Hypothalamus (tissue), 51 donors: ENCODE measurements at places on chromosomes 7 and 10.

DNA sequence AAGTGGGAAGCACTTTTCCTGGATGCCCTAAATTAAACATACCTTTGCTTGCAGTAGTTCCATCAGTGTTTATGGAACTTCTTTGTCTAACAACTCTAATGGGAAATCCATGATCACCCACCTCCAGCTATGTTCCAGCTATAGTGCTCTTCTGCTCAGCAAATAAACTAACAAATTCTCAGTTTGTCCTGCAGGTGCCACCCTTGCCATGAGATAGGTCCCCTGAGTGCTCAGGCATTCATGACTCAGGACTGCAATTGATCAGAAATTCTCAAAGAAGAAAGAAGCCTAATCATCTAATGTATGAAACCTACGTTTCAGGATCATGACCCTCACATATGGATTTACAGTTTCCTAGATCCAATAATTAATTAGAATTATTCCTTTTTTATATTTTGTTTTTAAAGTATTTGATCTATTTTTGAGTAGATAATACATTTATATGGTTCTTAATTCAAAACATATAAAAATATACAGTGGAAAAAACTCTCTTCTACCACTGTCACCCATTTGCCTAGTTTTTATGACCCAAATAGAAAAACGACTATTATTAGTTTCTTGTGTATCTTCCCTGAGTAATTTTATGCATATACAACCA is 48.7 kb upstream of the DYNC1I1 start:
- DNase-seq, result peak; percentile 40

- no peak for DNase-seq
Observed at GRCh38 chr10:30579574-30579973, 50.0 kb downstream of the LYZL2 start.

GRCh38 chr10:69888882-69889584 is 87.3 kb downstream of the COL13A1 start:
- no peak for DNase-seq

GRCh38 chr7:28812616-28813015 is 145.5 kb downstream of the TRIL start:
- DNase-seq, result no peak

- DNase-seq, result no peak
Observed at GRCh38 chr7:42734568-42734967, 177.3 kb downstream of the C7orf25 start.

- DNase-seq, result no peak
Observed at GRCh38 chr10:5964736-5965135, 12.6 kb downstream of the IL15RA start.

DNA sequence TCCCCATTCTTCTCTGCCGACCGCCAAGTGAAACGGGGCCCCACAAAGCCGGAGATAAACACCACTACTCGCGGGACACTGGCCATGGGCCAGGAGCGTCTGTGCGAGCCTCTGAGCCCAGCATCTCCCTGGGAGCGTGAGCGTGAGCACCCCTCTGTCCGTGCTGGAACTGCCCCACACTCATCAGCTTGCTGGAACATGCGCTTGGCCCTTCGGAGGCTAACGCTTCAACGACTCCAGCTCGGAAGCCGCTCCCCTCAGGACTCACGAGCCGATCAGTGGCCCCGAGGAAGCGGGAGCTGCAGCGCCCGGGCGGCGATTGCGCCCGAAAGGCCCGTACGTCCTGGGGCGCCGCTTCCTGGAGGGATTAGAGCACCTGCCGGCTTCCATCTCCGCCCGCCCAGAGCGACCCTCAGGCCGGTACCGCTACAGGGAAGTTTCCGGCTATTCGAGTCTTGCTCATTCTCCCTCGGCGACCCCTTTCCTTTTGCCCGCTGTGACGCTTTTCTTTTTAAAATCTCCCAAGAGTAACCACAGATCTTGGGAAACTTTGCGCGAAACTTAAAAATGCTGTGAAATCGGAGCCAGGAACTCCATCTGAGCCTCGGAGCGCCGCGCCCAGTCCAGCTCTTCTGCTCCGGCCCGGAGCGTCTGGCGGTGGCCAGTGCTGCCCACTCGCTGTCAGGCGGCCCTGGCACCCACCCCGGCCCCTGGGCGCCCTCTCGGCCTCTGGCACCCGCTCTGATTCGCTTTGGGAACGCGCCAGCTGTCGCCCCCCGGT is 1.0 kb downstream of the TLL2 start:
- DNase-seq, result peak; percentile 22

DNA sequence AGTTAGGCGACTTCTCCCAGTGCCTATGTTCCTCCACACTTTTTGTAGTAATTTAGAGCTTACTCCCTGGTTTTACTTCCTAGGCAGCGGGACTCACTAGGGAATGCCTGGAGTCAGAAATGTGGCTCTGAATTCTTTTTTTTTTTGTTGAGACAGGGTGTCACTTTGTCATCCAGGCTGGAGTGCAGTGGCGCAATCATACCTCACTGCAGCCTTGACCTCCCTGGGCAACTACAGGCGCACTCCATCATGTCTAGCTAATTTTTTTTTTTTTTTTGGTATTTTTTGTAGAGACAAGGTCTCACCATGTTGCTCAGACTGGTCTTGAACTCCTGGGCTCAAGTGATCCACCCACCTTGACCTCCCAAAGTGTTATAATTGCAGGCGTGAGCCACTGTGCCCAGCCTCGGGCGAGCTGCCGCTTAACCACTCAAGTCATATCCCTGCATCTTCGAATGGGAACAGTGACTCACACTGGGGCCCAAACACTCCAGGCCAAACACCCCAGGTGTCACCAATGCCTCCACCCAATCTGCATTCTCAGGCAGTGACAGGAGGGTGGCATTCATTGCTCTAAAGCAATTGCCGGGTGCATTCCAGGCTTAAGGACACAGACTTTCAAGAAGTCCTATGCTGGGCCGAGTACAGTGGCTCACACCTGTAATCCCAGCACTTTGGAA is 19.6 kb downstream of the RGS10 start:
- DNase-seq, result no peak

- no peak for DNase-seq
Observed at GRCh38 chr10:129631006-129631405, 164.0 kb downstream of the MGMT start.

DNA sequence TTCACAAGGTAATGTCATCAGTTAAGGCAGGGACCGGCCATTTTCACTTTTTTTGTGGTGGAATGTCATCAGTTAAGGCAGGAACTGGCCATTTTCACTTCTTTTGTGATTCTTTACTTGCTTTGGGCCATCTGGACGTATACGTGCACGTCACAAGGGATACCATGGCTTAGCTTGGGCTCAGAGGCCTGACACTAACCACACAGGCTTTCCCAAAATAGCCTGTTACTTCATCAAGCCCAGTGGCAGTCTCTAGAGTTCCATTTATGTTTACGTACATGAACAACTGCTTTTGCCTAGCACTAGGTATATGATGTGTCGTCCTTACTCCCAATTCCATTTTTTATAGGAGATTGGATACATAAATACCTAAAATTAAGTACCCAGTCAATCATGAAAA is 237.9 kb downstream of the C7orf25 start:
- DNase-seq, result no peak

DNA sequence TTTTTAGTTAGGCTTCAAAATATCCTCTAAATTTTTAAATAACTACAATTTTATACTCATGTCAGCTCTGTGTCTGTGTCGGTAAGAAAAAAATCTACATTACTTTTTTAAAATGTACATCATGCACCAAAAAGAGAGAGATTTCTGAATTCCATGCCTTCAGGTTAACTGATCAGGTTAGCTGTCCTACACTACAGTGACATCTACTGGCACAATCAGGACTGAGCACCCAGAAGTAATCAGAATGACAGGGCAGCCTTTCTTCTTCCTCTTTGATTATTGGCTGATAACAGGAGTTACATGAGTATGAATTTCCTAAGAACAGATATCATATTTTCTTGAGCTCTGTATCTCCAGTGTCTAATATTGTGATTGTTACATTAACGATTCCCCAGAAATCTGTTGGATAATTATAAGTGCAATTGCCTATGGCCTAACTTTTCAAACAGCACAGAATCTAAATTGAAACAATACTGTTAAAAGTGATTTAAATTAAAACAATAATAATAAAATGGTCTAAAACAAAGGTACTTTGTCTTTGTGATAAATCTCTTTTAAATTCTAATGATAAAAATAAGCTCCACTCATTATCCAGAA is 41.8 kb upstream of the HYCC1 start:
- DNase-seq, result no peak

GRCh38 chr10:29761916-29762315 is 127.1 kb upstream of the SVIL start:
- no peak for DNase-seq

- no peak for DNase-seq
Observed at GRCh38 chr10:102660888-102661657, 16.8 kb downstream of the TRIM8 start.

DNA sequence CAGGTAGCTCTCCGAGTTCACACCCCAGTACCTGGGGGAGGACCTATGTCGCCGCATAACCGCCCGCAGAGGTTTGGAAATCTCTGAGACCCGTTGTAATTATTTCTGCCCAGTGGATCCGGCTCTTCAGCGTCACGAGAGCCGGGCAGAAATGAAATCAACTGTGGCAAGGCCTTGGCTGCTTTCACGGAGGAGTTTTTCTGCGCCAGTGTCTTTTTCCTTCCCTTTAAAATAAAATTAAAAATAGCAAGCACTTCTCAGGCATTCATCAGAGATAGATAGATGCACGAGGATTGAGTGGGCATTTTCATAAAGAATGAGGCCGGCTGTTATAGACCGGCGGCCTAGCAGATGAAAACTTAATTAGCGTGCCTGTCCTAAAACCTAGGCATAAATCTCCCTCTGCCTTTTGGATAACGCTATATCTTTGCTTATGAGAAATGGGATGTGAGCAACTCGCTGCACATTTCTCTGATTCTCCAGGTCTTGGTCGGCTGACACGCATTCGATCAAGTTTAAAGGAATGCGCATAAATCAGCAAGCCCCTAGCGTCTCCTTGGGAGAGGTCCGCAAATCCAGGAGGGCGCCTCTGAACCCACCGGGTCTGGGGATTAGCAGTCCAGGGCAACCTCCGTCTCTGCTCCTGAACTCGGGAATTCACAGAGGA is 6.4 kb downstream of the HOXA13 start:
- no peak for DNase-seq

DNA sequence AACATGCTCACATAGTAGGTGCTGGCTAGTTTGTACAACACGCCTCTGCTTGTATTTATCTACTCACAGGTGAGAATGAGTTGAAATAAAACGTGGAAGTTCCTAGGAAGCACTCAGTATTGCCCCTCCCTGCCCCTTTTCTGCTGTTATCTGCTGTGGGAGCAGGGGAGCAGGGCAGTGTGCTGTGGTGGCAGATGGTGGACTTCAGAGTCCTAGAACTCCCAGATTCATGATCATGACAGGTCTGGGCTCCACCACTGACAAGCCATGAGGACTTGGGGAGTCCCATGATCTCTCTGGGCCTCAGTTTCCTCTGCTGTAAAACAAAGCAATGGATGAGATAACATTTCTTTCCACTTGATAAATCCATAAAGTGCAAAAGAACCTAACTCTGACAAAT is 11.6 kb upstream of the PRKCQ start:
- DNase-seq, result no peak

DNA sequence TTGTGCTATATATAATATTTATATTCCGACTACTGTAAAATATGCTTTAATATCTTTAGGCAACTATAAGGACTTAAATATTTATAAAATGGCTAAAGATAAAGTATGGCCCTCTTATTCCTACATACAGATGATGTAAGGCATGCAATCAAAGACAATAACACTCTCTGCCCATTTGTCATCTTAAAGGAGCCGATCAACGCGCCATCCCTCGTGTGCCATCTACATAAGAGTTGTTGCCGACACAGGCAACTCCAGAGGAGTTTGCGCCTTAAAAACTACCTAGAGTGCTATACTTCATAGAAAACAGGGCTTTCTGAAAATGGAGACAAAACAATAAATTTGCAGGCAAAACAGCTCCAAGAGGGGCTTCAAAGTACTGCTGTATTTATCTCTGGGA is 709.0 kb downstream of the KCNMA1 start:
- DNase-seq, result no peak

GRCh38 chr7:69700331-69700730 is 102.1 kb downstream of the AUTS2 start:
- DNase-seq, result no peak

- no peak for DNase-seq
Observed at GRCh38 chr7:137925091-137925490, 76.8 kb downstream of the CREB3L2 start.

GRCh38 chr10:127577376-127578258 is 28.5 kb downstream of the NPS start:
- no peak for DNase-seq

GRCh38 chr10:79904671-79905321 is 44.1 kb downstream of the SFTPD start:
- DNase-seq, result no peak

DNA sequence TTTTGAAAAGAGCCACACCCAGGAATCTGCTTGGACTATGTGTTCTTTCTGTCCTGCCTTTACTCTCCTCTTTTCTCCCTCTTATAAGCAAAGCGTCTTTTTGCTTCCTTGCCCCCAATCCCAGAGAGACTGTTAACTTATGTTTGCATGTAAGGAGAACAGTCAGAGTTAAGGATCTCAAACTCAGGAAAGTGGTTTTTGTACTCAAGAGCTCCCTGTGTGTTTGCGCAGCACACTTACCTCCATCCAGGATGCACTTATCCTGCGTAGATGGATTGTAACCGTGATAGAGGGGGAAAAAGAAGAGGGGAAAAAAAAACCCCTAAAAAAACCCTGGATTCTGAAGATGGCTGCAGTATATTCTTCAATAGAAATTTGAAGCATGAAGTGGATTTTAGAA is 228.9 kb downstream of the AUTS2 start:
- DNase-seq, result no peak

GRCh38 chr10:75658915-75659314 is 227.5 kb downstream of the LRMDA start:
- DNase-seq, result no peak

- DNase-seq, result peak; percentile 48
Observed at GRCh38 chr10:104254493-104255310, at the start of gene GSTO1. Gene GSTO1 (plus strand): TSS chr10:104254892. CDS start chr10:104254929, 37 bp downstream.

DNA sequence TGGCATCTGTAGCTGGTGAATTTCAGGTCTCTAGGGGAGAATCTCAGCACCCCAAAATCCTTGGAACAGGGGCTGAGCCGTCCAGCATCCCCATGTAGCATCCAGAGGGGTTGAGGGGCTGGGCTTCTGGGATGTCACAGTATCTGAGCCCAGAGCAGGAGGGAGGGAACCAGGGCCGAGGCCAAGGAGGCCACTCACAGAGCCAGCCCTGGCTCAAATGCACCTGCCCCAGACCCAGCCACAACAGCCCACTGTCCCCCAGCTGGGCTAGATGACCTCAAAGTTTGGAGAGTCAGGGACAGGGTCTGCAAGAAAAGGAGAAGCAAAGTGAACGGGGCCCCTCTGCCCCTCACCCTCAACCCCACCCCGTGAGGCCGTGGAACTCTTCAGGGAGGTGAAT is 22.3 kb downstream of the VSIR start:
- DNase-seq, result no peak

GRCh38 chr10:129222436-129222835 is 244.6 kb upstream of the MGMT start:
- no peak for DNase-seq

DNA sequence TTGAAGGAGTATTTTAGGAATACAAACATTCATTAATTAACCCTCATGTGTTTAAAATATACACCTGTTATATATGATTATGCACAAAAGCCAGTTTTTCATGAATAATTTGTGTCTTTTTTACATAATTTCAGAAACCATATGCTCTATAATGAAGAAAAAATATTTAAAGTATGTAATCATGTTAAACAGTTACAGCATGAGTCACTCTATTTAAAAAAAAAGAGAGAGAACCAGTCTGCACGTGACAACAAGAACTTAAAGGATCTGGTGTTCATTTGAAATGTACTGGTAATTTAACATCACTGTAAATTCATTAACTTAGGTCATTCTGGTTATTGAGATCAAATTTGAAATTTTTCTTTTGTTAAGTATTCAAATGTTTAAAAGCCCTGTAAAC is 228.5 kb downstream of the CACNB2 start:
- no peak for DNase-seq

- DNase-seq, result no peak
Observed at GRCh38 chr7:76000566-76000965, 6.2 kb upstream of the TMEM120A start.
